ENCODE measurements at places on chromosomes 2 and 18. TPM values are rescaled to one million over a fixed set of nuclear protein-coding genes. Genes with fewer than 3 reads are reported as not detected.

GRCh38 chr2:192534072-192534471 lies 339.3 kb upstream of the TMEFF2 start:
- DNase-seq, result no peak

Gene FAM110C
- 6.8 TPM for total RNA-seq

DNA sequence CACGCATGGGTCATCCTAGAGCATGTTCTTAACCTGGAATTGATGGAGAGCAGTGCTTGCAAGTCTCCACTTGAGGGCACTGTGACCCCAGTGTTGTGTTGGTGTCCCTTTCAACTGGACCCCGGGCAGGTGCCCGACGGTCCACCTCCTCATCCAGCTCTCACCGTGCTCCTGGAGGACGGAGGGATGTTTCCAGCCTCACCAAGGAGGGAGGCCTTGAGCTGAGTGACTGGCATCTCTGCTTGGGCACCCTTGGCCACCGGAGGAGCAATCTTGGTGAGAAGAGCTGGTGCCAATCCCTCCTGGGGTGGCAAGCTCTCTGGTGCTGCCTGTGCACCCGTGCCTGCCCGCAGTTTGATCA lies 45.4 kb upstream of the ASB18 start:
- DNase-seq, result no peak

DNA sequence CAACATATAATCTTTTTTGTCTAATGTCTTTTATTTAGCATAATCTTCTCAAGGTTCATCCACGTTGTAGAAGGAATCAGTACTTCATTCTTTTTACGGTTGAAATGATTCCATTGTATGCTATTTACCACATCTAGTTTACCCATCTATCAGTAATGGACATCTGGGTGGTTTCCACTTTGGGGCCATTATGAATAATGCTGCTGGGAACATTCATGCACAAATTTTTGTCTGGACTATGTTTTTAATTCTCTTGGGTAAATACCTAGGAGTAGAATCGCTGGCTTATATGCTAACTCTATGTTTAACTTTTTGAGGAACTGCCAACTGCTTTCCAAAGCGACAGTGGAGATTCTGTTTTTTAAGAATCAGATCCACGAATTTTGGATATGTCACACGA lies 7.4 kb upstream of the GCG start:
- no peak for DNase-seq

Gene CPLX4
- total RNA-seq, result not detected

GRCh38 chr2:158099716-158100115 lies 2.0 kb upstream of the UPP2 start:
- DNase-seq, result no peak

Gene XDH
- not detected for total RNA-seq

Gene HAAO
- total RNA-seq, result 3.4 TPM

Gene ANKRD30B
- 0.04 TPM for total RNA-seq

- DNase-seq, result no peak
These were observed 16.9 kb upstream of the RHBDD1 start for GRCh38 chr2:226818930-226819329.

Gene CNDP1
- not detected for total RNA-seq

GRCh38 chr2:154910701-154911100 lies 212.2 kb downstream of the KCNJ3 start:
- DNase-seq, result no peak

DNA sequence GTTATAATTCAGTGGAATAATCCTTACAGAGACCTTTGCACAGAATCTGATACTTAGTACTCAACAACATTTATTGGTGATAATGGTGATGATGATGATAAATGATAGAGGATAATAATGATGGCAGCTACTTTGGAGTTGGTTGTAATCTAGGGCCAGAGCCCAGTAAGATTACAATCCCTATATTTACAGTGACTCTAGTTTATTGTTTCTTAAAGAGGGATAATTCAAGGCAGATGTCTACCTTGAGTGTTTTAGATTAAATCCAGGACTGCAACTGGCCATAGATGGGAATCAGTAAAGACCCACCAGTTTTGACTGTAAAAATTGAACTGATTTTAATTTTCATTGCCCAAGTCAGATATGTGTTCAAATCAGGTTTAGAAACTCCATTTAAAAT lies 813.9 kb upstream of the CNTNAP5 start:
- DNase-seq, result no peak

- peak; percentile 75 for DNase-seq
These were observed at the start of gene CYRIA for GRCh38 chr2:16665748-16666448. TSS of gene CYRIA (minus strand) at chr2:16665834. CDS start at chr2:16588119, 77,715 bp downstream.

Data from adrenal gland (tissue), 19 donors.